ENCODE measurements at places on chromosomes 3 and 15.

DNA sequence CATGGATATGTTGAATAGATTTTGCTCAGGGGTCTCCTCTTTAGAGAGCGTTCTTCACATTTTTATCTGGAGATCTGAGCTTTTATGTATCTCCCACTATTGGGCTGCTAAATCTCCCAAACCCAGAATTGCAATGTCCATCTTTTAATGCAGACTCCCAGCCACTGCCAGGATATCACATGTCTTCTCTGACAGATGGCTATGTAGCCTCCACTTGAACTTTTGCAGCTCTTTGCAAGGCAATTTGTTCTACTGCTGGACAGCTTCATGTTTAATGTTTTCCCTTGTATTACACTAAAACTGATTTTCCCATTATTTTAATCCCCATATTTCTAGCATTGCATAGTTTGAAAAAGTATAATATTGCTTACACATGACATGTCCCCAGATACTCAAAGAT, 177.2 kb downstream of the LPP start:
- no peak for DNase-seq

DNA sequence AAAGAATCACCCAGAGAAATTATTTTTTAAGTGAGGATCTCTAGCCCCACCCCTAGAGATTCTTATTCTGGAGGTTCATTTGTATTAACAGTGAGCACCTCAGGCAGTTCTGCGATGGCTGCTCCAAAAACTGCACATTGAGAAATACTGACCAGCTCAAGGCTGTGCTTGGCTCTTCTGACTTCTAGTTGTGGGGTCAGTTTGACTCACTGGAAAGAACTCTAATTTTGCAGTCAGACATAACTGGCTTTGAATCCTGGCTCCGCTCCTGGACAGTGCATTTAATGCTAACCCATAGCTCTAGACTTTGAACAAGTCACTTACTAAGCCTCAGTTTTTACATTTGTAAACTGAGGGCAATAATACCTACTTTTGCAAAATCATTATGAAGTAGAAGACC, 123.6 kb upstream of the SKOR1 start:
- DNase-seq: no peak

DNA sequence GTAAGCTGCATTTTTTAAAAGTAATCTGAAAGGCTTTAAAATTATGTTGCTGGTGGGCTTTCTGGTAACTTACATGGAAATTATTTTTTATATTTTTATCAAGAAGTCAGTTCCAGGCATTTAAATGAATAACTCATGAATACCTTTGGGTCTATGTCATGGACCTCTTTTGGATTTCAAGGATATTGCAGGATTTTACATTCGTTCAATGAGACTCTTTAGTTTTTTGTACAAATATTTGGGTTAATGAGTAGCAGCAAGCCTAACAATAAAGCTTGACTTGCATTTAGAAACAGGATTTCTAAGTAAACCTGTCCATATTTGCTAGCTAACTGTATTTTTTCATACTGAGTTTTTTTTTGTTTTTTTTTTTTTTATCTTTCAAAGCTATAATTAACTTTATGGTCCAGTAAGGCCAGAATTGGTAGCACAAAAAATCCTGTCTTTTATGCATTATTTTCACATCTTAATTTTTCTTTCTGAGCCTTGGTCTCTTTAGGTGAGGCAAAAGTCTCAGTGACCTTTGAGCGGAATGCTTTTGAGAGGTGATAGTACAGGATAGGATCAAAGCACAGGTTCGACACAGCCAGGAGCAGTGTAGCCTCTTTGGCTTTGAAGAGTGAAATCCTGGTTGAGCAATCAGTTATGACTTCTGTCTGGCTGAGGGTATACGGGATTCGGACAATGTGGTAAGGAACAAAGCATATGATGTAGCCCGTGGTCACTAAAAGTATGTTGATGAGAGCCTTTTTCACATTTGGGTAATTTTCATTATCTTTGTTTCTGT, 4.8 kb downstream of the GPR171 start:
- no peak for DNase-seq

DNA sequence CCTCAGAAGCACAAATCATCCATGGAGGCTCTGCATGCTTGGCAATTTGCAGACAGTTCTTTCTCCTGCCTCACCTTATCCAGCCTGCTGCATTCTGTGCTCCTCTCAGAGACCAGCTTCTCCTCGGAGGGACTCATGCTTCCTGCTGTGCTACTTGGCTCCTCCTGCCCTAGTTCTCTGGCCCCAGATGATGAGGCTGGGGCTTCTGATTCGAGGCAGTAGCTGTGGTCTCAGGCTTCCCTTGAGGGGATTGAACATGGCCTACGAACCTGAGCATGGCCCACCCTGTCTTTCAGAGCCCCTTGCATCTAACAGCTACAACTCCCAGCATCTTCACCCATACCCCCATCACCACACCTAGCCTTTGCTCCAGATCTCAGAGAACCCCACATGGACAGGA, 6.7 kb downstream of the VIPR1 start:
- DNase-seq: no peak

DNA sequence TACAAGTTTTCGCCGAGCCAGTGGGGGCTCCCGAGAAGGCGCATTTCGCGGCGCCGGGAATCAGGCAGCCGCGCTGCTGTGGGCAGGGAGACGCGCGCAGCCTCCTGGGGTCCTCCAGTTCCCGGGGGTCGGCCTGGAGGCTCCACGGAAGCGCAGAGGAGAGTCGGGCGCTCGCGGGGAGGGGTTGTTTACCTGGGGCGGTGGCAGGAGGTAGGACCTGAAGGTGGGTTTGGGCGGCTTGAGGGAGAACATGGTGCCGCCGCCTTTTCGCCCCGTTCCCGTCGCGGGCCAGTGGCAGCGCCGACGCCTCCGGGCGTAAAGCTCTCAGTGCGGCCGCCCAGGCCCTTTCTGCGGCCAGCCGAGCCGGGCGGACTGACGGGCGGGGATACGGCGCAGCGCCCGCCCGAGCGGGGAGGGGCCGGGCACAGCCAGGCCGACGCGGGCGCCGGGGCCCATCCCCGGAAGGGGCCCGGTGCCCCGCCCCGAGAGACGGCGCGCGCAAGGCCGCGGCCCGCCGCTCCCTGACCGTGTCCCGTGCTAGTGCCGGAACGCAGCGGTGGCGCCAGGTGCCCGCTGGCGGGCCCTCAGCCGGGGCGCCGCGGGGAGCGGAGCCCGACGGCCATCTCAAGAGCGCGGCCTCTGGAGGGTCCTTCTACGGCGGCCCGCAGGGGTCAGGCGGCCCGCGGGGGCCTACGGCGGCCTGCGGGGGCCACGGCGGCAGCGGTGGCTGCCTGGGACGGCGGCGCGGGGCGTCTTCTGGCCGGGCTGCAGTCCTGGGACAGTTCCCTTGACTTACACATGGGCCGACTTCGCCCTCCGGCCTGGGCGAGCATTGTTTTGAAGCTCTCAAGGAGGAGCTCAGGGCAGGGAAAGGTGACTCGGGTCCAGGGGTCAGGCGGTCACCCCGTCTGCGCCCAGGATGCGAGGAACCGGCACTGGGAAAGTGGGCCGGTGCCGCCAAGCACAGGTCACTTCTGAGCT, at the start of gene MTMR10:
Gene MTMR10 (minus strand): TSS at position 374 of the 981 bp plus-strand sequence. CDS start 122 bp downstream, at position 252.
- DNase-seq: peak; percentile 96

DNA sequence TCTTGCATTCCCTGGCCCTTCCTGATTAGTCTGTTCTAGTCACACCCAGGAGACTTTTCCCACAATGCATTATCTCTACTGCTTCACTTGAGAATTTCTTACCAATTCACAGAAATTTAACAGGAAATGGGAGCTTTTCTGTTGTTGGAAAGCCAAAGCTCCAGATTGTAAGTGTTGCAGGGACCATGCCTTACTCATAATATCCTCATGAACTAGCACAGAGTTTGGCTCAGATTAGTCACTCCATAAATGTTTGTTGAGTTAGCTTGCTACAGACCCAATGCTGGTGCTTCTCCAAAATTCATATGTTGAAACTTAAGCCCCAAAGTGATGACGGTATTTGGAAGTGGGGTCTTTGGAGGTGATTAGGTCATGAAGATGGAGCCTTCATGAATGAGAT, 232.6 kb downstream of the GAP43 start:
- no peak for DNase-seq

GRCh38 chr3:111712294-111713167, 117.4 kb upstream of the ZBED2 start:
- no peak for DNase-seq

DNA sequence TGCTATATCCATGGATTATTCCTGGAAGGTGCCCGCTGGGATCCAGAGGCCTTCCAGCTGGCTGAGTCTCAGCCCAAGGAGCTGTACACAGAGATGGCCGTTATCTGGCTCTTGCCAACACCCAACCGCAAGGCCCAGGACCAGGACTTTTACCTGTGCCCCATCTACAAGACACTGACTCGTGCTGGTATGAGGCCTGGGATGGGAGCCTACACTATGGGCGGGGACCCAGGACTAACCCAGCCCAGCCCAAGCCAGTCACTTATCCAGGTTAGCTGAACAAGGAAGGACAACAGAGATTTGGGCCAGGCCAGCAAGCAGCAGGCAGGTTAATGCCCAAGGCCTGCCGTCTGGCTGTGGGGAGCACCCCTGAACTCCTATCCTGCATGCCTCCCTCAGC, 45.3 kb downstream of the SEMA3G start:
- no peak for DNase-seq

- no peak for DNase-seq
Observed at GRCh38 chr15:78339559-78339958, 594 bp upstream of the CRABP1 start.

DNA sequence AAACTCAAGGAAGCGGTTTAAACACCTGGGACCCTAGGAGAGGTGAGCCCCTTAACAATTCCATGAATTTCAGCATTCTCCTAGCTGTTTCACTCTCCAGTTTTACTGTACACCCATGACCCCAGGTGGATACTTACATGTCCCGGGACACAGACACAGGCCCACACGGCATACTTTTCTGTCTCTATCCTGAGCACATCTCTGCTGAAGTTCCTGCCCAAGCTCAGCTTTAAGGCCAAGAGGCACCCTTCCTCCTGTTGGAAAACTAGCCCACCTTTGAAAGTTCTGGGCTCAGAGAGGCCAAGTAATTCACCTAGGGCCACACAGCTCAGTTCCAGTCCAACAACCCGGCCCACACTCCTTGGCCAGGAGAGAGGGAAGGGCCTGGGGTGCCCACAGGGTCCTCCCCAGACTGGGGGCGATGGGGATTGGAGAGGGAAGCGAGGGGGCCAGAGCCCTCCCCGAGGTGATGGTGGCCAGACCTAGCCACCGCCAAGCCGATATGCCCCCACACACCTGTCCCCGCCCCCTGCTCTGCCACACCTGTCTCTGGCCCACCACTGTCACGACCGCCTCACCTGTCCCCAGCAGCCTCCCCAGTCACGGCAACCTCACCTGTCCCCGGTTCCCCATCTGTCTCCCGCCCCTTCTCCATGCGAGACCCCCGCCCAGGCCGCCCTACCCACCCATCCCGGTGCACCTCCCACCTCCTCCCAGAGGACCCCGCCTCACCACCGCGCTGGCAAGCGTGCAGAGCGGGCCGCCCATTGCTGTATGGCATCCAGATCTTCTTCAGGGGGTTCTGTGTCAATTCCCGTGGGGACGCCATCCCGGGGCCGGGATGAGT, 431 bp downstream of the PFKFB4 start:
- DNase-seq: no peak

DNA sequence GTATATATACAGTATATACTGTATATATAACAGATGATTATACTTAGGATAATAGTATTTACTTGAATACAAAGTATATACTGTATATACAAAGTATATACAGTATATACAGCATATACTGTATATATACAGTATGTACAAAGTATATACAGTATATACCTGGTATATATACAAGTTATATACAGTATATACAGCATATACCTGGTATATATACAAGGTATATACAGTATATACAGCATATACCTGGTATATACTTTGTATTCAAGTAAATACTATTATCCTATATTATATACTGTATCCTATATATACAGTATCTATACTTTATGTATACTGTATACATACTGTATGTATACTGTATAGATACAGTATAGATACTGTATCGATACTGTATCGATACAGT, 14.6 kb upstream of the CPOX start:
- DNase-seq: no peak

DNA sequence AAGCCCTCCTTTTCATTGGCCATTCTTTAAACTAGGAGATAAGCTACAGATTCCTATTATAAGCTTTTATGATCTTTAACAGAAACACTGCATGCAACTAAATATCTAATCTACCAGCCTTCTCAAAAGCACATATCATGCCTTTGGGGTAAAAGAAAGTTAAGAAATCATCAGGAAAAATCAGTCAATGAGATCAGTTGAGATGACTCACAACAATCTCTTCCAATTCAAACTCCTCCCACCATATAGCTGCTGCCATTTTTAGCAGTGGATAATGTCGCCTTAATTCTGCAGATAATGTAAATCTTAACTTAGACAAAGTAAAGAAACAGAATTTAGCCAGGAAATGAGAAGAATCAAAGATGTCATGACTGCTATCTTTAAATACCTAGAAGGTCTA, 135.2 kb upstream of the BCL6 start:
- DNase-seq: no peak

GRCh38 chr15:101276501-101277037, 716 bp downstream of the SELENOS start:
- peak; percentile 51 for DNase-seq

DNA sequence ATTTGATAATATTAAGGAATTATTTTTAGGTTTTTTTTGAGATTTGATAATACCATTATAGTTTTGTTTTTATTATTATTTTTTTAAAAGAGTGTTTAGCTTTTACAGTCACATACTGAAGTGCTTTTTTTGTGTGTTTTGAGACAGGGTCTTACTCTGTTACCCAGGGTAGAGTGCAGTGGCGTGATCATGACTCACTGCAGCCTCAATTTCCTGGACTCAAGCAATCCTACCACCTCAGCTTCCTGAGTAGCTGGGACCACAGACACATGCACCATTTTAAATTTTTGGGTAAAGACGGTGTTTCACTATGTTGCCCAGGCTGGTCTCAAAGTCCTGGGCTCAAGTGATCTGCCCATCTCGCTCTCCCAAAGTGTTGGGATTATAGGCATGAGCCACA, 73.0 kb downstream of the SUMF1 start:
- peak; percentile 64 for DNase-seq

- DNase-seq: no peak
Observed at GRCh38 chr3:62433396-62433795, 60.0 kb upstream of the FEZF2 start.

DNA sequence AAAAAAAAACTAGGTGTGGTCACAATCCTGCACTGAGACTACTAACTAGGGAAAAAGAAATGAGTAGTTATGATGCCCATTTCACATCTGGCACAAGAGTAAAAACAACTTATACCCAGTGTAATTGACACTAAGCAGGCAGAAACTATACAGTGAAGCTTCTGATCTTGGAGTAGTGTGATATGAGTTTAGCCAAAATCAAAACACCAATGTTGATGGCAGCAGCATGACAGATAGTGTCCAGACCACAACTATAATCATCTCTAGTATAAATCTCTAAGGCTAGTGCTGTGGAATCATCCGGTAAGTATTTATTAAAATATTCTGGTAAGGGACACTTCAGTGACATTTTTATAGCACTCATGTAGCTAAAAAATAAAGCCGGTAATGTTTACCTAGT, 108.5 kb upstream of the EPHA6 start:
- DNase-seq: no peak

GRCh38 chr15:31758126-31758525, 272.2 kb upstream of the CHRNA7 start:
- peak; percentile 62 for DNase-seq

GRCh38 chr3:171165499-171165921, 139.0 kb upstream of the SLC2A2 start:
- DNase-seq: no peak

GRCh38 chr15:57676585-57676984, 29.9 kb upstream of the POLR2M start:
- no peak for DNase-seq

GRCh38 chr3:45131201-45131600, 15.0 kb downstream of the CDCP1 start:
- DNase-seq: no peak
